ENCODE measurements at places on chromosomes 2 and 18.
A peak's percentile ranks its signal among the peaks of the same experiment; 100 is the strongest.

DNA sequence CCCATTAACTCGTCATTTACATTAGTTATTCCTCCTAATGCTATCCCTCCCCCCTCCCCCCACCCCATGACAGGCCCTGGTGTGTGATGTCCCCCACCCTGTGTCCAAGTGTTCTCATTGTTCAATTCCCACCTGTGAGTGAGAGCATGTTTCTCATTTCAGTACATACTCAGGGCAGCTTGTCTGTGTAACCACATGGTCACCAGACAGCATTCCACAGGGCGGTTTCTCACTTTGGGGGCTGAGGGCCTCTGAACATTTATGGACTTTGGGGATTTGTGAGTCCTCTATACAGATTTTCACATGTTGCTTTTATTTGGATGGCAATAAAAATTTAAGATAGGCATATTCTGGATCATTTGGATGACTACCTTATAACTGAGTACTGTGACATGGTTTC, 84.0 kb downstream of the LYPD6B start:
- no peak for DNase-seq

GRCh38 chr2:68483011-68483410, 15.6 kb downstream of the APLF start:
- DNase-seq: no peak

- peak; percentile 49 for DNase-seq
These were observed 215.1 kb upstream of the TRIB2 start for GRCh38 chr2:12501469-12502158.

GRCh38 chr2:30777661-30778505, 29.4 kb downstream of the CAPN13 start:
- DNase-seq: no peak

GRCh38 chr2:10897956-10898355, 13.8 kb upstream of the KCNF1 start:
- DNase-seq: no peak

DNA sequence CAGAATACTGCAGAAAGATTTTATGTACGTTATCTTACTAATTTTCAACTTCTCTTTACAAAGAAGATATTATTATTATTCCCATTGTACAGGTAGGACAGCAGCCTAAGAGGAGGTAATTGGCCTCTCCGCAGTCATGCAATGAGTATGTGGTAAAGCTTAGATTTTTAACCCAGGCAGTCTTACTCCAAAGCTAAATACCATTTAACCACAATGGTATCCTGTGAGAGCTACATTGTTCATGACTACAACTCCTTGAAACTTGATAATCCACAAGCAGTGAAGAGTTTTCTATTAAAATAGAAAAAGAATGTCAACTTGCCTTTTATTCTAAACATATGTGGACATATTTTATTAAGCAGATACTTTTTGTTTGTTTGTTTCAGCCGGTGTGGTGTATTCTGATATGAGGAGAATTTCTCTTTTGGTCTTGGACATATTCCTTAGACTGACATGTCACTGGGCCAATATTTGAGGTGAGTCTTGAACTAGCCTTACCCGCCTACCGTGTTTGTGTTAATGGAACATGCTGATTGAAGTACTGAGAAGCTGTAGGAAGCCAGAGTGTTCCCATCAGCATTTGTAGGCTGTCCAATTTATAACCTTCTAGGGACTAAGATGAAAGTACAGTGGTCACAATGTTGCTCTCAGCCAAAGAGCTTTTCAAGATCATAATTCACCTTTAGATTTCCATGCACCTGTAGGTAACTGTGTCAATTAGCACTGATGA, 293.9 kb upstream of the DCC start:
- DNase-seq: no peak

DNA sequence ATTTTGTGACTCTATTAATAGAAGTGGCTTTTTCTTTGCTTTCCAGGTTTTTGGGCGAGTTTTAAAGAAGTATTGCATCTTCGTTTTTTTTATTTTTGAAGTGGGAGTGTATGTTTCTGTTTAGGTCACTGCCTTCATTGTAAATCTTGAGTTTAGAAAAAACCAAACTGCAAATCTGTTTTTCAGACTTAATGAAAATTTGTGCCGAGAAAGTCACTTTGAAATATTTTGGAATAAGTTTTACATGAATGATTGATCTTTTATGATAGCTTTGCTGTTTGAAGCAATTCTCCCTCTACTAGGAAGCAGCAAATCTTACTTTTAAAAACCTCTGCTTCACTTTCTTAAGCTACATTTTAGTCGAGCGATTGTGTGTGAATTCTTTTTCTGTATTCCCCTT, 2.2 kb downstream of the SMAD4 start:
- DNase-seq: no peak

DNA sequence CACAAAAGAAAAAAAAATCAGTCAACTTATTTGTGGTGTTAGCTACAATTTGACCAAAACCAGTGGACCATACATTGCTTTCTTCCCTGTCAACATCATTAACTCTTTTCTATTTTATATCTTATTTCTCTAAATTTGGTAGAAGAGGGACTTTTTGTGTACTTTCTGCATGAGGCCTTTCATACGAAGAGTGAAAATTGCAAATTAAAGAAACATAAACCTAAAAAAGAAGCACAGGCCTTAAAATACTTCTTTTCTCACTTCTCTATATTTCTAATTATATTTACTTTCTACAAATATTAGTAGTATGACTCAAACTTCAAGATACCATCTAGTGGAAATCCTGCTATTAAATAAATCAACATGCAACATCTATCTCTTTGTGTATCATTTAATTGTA, 1073.4 kb upstream of the ZEB2 start:
- no peak for DNase-seq

DNA sequence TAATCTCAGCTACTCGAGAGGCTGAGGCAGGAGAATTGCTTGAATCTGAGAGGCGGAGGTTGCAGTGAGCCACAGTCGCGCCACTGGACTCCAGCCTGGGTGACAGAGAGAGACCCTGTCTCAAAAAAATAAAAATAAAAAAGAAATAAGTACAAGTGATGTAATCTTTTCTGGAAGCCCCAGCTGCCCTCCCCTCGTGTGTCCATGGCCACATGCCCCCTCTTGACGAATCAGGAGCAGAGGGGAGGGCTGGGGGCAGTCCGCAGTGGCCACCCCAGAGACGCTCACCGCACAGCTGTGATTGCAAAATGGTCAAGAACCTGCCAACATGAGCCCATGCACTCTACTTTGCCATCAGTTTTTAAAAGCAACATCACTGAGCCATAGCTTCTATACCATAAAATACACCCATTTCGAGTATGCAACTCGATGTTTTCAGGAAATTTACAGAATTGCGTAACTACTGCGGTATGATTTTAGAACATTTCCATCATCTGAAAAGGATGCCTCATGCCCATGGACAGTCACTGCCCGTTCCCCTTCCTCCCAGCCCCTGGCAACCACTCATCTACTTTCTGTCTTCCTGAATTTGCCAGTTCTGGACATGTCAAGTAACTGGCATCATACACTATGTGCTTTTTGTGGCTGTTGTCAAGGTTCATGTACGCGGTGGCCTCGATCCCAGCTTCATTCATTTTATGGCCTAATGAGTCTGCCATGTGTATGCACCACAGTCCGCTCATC, 88.1 kb downstream of the NDUFA10 start:
- DNase-seq: no peak

- DNase-seq: no peak
These were observed 501.1 kb upstream of the TNP1 start for GRCh38 chr2:217360781-217361482.

GRCh38 chr2:166057370-166058164, 70.3 kb downstream of the SCN1A start:
- peak; percentile 80 for DNase-seq

- DNase-seq: no peak
These were observed 842 bp downstream of the PAX3 start for GRCh38 chr2:222298001-222298310.

- DNase-seq: no peak
These were observed 82.5 kb downstream of the TGFA start for GRCh38 chr2:70471129-70471528.

GRCh38 chr2:176653479-176654443, 384.5 kb downstream of the MTX2 start:
- peak; percentile 86 for DNase-seq

DNA sequence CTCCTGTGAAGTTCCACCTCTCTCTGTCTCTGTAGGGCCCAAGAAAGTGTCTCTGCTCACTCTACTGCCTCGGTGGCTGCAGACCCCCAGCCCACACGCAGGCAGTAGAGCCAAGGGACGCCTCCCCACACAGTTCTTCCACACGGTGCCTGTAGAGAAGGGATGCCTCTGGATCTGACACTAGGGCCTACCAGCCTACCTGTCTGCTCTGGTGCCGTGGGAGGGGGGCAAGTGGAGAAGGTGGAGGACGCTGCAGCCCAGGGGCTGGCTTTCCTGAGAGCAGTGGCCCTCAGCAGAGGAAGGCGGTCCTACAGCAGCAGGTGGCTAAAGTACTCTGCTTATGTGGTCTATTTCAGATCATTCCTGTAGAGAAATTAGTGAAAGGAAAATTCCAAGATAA, 9.0 kb upstream of the TMEM214 start:
- no peak for DNase-seq

- no peak for DNase-seq
These were observed 84.0 kb downstream of the LIPG start for GRCh38 chr18:49645841-49646351.

DNA sequence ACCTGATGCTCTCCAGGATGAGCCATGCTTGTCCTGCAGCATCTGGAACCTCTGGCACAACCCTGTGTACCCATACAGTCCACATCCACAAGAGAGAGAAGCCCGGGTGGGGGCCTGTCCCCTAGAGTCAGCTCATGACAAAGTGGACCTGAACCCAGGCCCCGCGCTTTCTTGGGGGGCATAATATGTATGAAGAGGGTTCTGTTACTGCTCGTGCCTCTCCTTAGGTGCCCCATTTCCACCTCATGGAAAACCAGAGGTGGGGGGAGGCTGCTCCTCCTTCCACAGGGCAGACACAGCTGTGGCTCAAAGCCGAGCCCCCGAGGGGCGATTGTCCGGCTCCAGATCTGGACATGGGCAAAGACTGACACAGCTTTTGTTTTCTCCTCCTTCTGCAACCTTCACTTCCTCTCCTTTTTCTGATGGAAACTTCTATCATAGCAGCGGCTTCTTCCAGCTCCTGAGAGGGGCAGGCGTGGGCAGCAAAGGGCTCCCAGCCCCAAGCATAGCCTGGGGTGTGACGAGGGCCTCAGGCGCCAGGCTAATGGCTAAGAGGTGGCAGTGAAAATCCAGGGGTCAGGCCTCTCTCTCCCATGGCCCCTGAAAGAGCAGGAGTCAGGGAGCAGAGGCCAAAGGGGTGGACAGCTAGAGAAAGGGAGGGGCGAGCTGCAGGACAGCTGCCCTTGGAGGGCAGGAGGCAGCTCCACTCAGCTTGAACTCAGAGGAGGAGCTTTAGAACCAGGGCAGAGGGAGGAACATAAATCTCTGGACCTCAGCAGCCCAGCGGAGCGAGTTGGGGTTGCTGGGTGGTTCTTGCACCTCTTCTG, 155.5 kb downstream of the ZFP36L2 start:
- DNase-seq: no peak

- DNase-seq: no peak
These were observed 939.5 kb downstream of the ERBB4 start for GRCh38 chr2:211599146-211599545.

DNA sequence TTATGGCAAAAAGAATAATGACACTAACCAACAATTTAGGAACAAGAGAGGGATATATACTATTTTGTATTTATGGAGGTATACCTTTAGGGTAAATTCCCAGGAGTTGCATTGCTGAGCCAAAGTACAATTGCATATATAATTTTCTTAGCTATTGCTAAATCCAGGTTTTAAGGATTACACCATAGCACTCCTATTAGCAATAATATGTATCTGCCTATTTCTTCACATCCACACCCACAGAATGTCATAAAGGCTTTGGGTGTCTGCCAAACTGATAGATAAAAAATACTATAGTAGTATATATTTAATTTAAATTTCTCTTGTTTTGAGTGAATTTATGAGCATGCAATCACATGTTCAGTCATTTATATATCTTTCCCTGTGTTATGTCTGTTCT, 11.5 kb upstream of the SERPINB13 start:
- DNase-seq: no peak

DNA sequence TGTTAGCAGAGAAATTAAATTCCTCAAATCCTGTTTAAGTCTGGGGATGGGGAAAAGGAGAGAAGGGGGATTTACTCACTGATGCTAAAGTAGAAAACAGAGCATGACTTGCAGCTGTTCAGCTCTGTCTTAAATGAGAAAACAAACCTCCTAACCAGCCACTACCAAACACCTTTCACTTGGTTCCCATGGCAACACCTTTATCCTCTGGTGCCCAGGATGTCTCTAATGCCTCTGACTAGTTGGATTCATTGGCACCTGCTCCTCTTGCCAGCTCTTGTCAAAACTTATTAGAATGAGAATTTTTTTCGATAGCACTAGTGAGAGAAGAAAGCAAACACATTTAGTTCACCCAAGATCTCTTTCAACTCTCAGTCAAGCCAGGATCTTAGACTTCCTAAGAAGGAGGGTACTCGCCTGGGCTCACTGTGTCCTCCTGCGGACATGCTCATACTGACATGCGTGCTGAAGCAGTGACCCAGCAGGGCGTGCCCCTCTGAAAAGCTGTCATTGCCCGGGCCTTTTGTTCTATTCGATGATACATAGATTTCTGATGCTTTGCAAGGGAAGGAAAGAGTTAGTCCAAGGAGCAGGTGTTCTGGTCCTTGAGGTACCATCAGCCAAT, 656.0 kb upstream of the CELF4 start:
- no peak for DNase-seq

GRCh38 chr2:15841776-15842560, 98.4 kb upstream of the MYCN start:
- no peak for DNase-seq

DNA sequence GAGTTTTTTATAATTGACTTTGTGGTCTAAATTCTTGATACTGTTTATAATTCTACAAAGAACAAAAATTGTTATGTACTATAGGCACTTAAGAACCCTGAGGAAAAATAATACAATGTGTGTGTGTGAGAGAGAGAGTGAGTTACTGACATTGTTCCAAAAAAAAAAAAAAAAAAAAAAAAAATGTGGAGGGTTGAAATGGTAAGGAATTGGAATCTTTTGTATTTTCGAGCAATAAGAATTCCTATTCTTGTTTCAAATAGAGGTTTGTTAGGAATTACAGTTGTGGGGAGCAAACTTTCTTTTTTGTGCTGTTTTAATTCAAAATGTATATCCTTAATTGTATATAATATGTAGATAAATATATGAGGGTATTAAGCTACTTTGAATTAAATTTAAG, 45.7 kb downstream of the VAPA start:
- DNase-seq: no peak

DNA sequence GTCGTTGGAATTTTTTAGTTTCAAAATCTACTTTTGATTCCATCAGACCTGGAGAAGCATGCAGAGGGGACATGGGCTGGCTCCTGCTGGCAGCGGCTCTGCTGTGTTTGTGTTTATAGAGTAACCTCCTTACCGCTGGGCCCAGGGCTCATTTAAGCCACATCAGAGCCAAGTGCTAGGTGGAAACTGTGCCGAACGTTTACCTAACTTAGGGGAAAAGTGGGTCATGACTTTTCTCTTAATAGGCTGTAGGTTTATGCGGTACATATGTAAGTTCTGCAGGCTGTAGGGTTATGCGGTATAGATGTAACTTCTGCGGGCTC, 17.7 kb downstream of the CNDP2 start:
- no peak for DNase-seq

All from dermis blood vessel endothelial cell (primary cell).